ENCODE measurements at places on chromosomes 13 and 19.
A peak's percentile ranks its signal among the peaks of the same experiment; 100 is the strongest.

GRCh38 chr19:40261631-40262030 lies 23.5 kb downstream of the AKT2 start:
- no peak for DNase-seq

DNA sequence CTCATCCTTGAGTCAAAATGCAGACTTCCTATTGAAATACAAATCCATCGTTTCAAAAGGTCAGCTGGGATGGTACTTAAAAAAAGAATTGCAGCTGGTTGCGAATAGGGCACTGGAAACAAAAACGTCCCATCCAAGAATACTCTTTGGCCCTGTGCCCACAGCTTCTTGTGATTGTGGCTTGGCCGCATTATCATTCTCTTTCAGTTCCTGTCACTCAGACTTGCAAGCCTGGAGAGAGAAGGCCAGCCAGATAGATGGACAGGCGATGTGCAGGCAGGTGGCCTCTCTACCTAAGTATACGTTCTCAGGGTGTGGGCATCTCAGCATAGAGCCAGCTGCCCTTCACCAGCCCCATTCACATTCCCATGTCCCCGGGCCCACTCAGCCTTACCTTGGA lies 208.5 kb upstream of the ZNF536 start:
- DNase-seq: no peak

- no peak for DNase-seq
Measured at GRCh38 chr13:75764251-75764925, 128.3 kb downstream of the LMO7 start.

DNA sequence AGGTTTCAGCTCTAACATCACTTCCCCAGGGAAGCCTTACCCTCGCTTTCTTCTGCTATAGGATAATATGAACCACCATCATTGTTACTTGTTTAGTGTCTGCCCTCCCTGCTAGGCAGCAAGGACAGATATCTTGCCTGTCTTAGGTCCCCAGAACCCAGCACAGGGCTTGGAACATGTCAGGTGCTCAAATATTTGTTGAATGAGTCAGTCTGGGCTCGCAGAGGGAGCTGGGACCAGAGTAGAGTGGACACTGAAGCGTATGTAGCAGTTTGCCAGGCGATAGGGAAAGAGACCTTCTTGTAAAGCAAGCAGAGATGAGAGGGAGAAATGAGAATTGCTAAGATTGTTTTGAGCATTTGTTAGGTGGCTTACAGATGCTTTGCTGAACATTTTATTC lies 11.7 kb downstream of the BCKDHA start:
- DNase-seq: no peak

- no peak for DNase-seq
Measured at GRCh38 chr13:57946361-57946760, 314.8 kb downstream of the PCDH17 start.

DNA sequence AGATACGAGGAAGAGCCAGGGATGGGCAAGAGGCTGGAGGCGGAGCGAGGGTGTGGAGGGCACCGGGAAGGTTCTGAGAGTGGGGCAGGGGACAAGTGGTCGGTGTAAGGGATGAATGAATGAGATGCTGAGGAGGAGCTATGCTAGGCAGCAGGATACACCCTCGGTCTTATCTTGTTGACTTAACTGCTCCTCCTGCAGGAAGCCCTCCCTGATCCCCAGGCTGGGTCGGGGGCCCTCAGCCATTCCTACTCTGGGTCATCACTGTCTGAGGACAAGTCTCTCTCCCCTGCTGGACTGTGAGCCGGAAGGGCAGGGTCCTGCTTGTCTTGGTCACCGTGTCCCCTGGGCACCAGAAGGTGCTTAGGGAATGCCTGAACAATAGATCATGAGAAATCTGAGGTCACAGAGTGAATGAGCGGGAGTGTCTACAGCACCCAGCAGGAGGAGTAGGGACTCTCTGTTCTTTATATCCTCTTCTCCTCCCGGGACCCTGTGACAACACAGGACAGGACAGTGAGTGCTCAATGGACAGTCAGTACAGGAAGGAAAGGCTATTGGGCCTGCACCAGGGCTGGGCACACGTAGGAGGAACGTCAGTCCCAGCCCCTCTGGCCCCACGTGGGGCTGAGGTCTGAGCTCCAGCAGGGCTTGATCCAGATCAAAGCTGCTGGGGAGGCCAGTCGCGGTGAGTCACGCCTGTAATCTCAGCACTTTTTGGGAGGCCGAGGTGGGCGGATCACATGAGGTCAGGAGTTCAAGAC lies 6.5 kb downstream of the NKPD1 start:
- peak; percentile 37 for DNase-seq

DNA sequence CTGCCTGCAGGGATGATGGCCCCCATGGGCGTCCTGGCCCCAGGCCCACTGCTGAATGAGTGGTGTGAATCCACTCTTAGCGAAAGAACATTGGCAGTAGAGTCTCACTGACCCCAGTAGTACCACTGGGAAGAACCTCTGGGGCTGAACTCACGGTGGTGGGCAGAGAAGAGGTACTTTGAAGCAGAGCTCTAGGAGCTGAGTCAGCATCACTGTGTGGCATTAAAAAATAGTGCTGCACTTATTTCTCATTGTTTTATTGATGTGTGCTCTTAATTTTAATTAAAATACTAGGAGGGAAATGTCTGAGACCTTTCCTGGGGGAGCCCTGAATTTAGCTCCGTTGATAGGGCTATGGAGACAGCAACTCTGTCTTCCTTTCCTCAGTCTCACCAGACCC lies 61.3 kb downstream of the CBY2 start:
- DNase-seq: no peak

- DNase-seq: no peak
Measured at GRCh38 chr13:97280478-97280877, 58.3 kb downstream of the MBNL2 start.

DNA sequence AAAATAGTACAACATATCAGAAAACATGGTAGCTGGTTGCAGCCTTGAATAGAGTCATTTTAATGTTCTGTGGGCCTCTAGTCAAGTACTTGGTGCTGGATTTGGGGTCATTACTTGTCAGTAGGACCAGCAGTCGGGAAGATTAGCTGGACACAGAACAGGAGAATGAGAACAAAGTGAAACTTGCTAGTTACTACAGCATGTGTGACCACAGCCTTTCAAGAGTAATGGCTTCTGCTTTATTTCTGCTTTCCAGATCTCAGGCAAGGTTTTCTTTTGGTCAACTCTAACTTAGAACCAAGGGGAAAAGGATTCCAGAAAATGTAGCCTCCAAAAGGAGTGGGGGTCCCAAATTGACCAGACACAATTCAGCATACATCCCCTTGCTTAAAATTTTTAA lies 17.1 kb upstream of the VWA8 start:
- no peak for DNase-seq

DNA sequence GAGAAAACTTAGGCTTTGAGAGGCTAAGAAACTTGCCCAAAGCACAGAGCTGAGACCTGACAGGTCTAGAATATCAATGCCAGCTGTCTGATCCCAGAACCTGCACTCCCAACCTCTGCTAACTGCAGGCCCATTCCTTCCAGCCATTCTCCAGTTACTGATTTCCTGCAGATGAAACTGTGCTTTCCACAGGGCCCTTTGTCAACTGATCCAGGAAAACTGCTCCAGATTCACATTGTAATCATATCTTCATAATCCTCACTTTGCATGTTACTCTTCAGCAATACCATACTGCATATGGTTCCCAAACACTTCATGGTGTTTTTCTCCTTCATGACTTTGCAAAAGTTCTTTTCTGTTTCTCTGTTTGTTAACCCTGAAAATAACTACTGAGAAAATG lies 100.6 kb downstream of the RAP2A start:
- DNase-seq: no peak

DNA sequence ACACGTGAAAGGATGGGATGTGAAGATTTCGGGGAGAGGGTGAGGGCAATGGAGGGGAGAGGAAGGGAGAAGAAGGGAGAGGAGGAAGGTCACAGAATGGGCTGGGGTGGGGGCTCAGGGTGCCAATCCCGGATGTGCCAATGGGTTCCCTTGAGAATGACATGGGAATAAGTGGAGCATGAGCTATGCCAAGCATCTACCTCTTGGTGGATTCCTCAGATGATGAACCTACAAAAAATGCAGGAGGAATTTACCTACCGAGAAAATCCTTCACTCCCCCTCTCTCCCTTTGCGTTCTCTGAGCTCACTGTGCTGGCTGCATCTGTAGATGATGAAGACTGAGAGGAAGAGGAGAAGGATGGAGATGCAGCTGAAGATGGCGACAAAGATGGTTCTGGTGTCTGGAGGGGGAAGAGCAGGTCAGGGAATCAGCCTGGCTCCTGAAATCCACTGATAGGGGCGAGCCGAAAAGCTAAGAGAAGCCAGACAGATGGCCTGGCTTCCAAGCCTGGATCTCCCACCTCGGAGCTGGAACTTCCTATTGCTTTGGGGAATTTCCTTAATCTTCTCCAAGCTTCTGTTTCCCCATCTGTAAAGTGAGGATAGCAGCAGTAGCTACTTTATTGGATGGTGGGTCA lies 21.6 kb downstream of the VSTM1 start:
- DNase-seq: no peak

DNA sequence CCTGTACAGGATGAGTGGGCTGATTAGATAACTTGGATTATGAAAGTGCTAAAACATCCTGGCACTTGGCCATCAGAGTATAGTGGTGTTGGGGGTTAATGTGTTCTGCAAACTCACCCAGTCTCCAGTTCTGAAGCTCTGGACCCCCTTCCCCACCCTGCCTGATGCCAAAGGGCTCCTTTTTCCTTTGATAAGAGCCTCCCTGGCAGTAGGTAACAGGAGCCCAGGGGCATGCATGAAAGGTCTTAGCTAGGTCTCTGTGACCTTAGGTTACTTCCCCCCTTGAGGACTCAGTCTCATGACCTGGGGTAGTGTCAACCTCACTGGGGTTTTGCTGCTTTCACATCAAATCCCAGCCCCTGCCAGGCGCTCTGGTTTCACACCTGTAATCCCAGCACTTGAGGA lies 2.5 kb downstream of the RPS28 start:
- no peak for DNase-seq

DNA sequence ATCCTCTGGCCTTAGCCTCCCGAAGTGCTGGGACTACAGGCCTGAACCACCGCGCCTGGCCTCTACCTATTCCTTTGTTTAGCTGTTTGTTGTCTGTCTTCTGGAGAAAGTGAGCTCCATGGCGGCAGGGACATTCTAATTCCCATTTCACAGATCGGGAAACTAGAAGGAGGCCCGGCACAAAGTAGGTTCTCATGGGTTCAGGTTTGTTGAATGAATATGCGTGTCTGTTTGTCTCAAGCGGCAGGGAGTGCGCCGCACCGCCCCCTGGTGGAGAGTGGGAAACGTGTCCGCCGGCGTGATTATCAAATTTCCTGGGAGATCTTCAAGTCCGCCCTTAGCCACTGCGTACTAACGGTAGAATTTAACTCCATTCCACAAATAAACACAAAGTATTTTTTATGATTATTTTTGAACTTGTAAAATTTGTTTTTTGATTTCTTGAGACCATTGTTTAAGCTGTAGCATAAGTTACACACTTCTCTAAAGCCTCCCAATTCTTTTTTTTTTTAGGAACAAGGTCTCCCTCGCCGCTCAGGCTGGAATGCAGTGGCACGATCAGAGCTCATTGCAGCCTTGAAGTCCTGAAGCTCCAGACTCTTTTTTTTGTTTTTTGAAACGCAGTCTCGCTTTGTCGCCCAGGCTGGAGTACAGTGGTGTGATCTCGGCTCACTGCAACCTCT lies 8.9 kb upstream of the CCDC9 start:
- peak; percentile 88 for DNase-seq

GRCh38 chr13:32153056-32153455 lies 121.5 kb downstream of the FRY start:
- no peak for DNase-seq

GRCh38 chr13:87820241-87820640 lies 149.1 kb downstream of the SLITRK5 start:
- no peak for DNase-seq

GRCh38 chr13:101417043-101417406 lies 717 bp upstream of the NALCN start:
- no peak for DNase-seq

- DNase-seq: no peak
Measured at GRCh38 chr19:2726160-2726855, 5.1 kb upstream of the DIRAS1 start.

DNA sequence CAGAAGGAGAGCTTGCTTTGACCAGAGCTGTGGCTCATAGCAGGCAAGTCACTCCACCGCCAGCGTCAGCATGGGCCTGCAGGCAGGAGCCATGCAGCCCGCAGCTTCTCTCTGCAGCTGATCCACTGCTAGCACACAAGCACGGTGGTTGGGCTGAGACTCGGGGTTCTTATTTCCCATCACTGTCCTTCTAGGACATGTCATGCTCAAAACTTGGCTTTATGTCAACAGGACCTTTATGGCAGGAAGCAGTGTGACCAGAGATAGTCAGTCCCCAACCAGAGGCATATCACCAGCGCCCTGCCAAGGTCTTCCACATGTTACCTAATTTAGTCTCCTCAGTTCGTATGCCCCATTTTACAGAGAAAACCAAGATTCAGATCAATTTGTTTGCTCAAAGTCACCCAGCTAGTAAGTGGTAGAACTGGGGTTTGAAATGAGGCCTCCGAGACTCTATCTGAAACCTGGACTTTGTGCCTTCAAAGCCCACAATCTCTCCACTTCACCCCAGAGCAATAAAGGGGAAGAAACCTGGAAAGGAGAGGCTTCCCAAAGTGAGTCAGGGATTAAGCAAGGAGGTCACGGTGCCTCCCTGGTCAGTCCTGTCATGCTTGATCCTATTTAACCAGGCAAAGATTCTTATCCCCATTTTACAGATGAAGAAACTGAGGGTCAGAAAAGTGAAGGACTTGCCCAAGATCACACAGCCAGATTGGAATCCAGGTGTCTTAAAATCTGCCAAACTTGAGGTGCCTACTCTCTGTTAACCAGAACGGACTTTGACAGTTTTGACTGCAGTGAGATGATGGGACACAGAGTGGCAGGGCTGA lies 5.1 kb downstream of the TMEM272 start:
- no peak for DNase-seq

DNA sequence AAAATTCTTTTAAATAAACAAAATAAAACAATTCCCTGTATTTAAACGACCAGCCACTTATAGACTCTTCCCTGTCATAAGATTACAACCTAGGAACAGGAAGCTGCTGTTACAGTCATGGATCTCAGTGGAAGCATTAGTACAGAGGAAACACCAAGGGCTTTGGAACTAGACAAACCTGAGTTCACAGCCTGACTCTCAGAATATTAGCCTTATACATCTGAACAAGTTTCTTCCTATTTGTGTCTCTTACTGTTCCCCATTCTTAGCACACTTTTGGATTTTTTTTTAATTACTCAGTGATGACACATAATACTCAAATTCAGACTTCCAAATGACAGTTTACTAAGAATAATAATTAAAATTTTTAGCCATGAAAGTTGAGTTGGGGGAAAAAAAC lies 46.1 kb downstream of the ZDHHC20 start:
- DNase-seq: no peak

GRCh38 chr13:21054313-21054712 lies 7.1 kb downstream of the LATS2 start:
- DNase-seq: no peak

- DNase-seq: no peak
Measured at GRCh38 chr13:67971291-67971690, 741.2 kb upstream of the PCDH9 start.

- DNase-seq: no peak
Measured at GRCh38 chr13:105638426-105638825, 897.0 kb downstream of the EFNB2 start.
